ENCODE measurements at places on chromosomes 1 and 21. TPM values are rescaled to one million over a fixed set of nuclear protein-coding genes. Genes with fewer than 3 reads are reported as not detected.

AADACL4 gene
- not detected for total RNA-seq

GPATCH2 gene
- total RNA-seq: 4.0 TPM

SELENBP1 gene
- total RNA-seq: 130 TPM

DNA sequence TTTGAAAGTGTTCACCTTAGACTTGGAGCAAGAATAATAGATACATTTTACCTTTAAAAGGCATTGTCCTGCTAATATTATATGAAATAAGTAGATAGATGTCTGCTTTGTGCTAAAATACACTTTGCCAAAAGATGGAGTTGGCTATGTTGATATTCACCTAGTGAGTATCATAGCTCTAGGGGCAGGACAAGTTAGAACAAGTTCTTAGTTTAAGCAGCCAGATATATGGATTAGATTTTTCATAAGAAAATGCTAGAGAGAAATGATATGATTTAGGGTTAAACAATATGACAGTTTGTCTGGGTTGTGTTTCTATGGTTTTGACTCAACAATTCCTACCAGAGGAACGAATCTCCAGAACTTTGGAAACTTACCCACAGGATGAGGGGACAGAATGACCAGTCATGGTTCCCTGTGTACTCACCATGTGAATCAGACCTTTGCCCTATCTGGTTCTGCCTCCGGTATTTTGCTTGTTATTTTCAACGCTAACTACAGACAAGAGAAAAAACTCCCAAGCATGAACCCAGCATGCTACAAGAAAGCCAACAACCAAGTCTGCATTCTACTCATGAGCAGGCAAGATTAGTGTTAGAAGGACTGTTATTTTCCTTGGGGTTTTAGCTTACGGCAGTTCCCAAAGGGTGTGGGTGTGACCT lies 1.7 kb downstream of the F5 start:
- H3K4me1 ChIP-seq: no peaks in the 10 kb centered on the region
- H3K4me3 ChIP-seq: peak overlapping the region; percentile 80
- no peaks in the 10 kb centered on the region for H3K27me3 ChIP-seq
- peak overlapping the region; percentile 74 for H3K27ac ChIP-seq
- DNase-seq: no peak
- H3K36me3 ChIP-seq: peaks cover 4% of the 10 kb centered on the region

DNA sequence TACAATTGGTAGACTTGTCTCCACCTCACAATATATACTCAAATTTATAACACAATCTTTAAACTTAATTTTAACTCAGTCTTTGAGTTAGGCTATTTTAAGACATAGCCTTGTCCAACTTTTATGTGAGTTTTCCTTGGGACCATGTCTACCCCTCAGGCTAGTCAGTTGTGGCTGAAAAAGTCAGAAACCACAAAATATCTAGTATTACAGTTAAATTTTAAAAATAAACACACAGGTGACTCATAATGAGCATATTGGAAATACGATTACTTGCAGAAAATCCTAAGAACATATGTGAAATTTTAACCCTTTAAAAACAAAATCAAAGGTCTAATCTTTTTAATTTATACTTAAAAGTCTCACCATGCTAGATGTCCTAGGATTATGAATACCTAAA lies 4.8 kb upstream of the ASB17 start:
- no peak overlapping the region for H3K27ac ChIP-seq
- DNase-seq: no peak
- H3K27me3 ChIP-seq: no peaks in the 10 kb centered on the region
- no peaks in the 10 kb centered on the region for H3K4me1 ChIP-seq
- H3K4me3 ChIP-seq: no peak overlapping the region
- H3K36me3 ChIP-seq: no peaks in the 10 kb centered on the region

DNA sequence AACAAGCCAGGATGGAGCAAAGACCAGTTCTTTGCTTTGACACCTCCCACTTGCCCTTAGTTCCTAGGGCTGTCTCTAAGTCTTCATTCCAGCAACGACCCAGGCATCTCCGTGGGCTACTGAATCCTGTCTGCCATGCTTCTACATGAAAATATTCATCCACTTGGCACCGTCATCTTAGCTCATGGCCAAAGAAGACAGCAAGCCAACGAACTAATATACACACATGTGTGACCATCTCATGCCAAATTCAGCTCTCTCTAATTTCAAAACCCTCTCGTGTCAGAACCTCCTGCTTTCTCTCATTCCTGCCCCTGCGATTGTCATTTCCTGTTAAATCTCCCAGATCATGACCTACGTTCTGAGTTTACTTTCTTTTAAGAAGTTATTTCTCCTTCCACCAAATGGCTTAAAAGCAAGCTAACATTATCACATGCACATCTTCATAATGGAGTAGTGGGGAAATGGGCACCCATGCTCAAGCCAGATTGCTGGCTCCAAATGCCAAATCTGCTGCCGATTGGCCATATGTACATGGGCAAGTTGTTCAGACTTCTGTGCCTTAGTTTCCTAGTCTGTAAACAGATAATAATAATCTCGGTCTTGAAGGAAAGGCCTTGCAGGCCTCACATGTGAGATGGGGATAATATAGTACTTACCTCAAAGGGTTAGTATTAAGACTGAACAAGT lies 373.4 kb downstream of the USH2A start:
- no peaks in the 10 kb centered on the region for H3K4me1 ChIP-seq
- H3K4me3 ChIP-seq: no peak overlapping the region
- no peak overlapping the region for H3K27ac ChIP-seq
- no peak for DNase-seq
- no peaks in the 10 kb centered on the region for H3K36me3 ChIP-seq

DNA sequence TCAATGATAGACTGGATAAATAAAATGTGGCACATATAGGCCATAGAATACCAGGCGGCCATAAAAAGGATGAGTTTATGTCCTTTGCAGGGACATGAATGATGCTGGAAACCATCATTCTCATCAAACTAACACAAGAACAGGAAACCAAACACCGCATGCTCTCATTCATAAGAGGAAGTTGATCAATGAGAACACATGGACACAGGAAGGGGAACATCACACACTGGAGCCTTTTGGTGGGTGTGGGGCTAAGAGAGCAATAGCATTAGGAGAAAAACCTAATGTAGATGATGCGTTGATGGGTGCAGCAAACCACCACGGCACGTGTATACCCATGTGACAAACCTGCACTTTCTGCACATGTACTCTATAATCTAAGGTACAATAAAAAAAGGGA lies 883.4 kb upstream of the PRMT6 start:
- no peaks in the 10 kb centered on the region for H3K36me3 ChIP-seq
- no peaks in the 10 kb centered on the region for H3K4me1 ChIP-seq
- H3K27me3 ChIP-seq: no peaks in the 10 kb centered on the region
- no peak overlapping the region for H3K27ac ChIP-seq
- DNase-seq: no peak

GRCh38 chr1:27545876-27546275 lies 55.9 kb upstream of the WASF2 start:
- H3K36me3 ChIP-seq: no peaks in the 10 kb centered on the region
- no peak overlapping the region for H3K27ac ChIP-seq
- no peaks in the 10 kb centered on the region for H3K4me1 ChIP-seq
- DNase-seq: no peak
- no peaks in the 10 kb centered on the region for H3K27me3 ChIP-seq

- H3K4me1 ChIP-seq: no peaks in the 10 kb centered on the region
- H3K4me3 ChIP-seq: no peak overlapping the region
- no peaks in the 10 kb centered on the region for H3K27me3 ChIP-seq
- no peaks in the 10 kb centered on the region for H3K36me3 ChIP-seq
- no peak overlapping the region for H3K27ac ChIP-seq
Observed at GRCh38 chr21:18743531-18743930, 339.9 kb upstream of the TMPRSS15 start.

- no peaks in the 10 kb centered on the region for H3K4me1 ChIP-seq
- H3K27me3 ChIP-seq: no peaks in the 10 kb centered on the region
- no peak overlapping the region for H3K4me3 ChIP-seq
Observed at GRCh38 chr1:22889213-22889827, 83.3 kb downstream of the LACTBL1 start.

Measured in right lobe of liver (tissue), 6 donors.